Stimulated activated CD8-positive, alpha-beta memory T cell treated with anti-CD3 and anti-CD28 coated beads, Interleukin-7, amount 100 ng/mL, for 1 hour (primary cell): ENCODE measurements at places on chromosomes 3 and 15.

- no peak for DNase-seq
Observed at GRCh38 chr15:57382969-57383368, 6.7 kb downstream of the CGNL1 start.

- no peak for DNase-seq
Observed at GRCh38 chr3:172362583-172362982, 85.7 kb downstream of the GHSR start.

- DNase-seq = no peak
Observed at GRCh38 chr15:100118546-100118945, 223.2 kb downstream of the ADAMTS17 start.

- DNase-seq = no peak
Observed at GRCh38 chr3:12979151-12979946, 93.9 kb downstream of the IQSEC1 start.

DNA sequence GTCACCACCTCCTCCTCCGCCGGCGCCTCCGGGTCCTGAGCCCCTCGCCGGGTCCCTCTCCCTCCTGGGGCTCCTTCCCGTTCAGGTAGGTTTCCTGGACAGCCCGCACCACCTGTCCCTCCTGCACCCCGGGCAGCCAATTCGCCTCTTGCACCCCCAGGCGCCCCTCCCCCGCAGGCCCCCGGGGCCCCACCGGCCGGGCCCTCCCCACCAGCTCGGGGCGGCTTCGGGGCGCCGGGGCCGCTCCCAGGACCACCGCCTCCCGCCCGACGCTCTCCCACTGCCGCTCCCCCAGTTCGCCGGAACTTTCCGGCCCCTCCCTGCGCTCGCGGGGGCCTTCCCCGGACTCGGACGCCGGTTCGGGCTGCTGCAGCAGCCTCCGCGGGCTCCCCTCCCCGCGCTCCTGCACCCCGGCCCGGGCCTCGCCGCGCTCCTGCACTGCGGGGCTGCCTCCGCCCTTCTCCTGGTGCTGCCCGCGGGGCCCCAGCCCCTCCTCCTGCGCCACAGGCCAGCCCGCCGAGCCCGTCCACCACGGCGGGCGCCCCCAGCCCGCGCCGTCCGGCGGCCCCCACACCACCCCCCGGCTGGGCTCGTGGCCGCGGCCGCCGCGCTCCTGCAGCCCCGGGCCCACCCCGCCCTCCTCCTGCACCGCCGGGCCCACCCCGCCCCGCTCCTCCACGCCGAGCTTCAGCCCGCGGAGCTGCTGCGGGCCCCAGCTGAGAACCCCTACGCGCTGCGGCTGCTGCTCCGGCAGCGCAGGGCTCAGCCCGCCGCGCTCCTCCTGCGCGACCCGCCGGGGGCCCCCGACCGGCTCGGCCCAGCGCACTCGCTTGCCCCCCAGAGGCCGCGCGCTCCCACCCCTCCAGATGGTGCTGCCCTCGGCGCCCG lies 587 bp upstream of the TNK2 start:
- DNase-seq = no peak

DNA sequence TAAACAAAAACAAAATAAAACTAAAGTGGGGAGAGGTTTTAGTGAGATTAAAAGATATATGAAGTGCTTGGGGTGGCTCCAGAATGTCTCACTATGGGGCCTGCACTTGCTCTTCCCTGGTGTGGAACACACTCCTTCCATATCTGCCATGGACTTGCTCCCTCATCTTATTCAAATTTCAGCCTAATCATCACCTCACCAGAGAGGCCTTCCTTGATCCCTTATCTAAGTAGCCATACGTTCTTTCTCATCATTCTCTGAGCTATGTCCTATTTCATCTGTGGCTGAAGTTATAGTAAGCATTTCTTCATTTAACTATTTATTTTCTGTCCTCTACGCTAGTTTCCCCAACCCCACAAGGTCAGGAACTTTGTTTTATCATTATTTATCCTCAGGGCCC lies 511.7 kb downstream of the NTRK3 start:
- DNase-seq = no peak

DNA sequence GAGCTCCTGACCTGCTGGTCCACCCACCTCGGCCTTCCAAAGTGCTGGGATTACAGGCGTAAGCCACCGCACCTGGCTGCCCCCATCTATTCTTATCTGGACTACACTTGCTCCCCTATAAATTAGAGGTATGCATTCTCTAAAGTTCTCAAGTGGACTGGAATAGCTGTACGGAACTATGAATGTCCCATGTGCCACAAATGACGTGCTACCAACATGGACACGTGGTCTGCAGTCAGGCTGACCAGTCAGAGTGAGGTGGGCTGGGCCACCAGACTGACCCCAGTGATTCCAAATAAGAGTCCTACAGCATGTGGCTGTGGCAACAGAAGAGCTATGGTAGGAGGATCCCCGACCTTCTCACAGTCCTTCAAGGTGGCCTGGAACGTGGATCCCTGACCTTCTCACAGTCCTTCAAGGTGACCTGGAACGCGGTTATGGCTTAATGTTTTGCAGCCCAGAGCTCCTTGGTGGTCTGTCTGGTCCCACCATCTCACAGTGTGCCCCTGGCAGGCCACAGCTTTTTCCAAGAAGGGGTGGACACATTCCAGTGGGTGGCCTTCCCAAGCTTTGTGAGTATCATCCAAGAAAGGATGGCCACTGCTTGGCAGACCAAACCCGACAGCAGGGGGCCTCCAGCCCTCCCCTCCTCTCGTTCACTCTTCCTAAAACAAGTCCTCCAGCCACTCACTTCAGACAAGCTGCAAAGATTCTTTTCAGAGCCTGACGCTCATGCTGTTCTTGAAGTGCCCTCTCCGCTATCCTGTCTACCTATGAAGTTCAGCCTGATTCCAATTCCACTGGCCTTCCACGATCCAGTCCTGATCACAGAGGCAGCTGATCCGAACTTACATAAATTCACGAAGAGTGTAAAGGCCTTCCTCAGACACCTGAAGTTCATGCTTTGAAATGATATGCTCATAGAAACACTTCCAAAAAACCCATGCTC lies 4.4 kb downstream of the ADAMTS17 start:
- no peak for DNase-seq
